ENCODE measurements at places on chromosomes 16 and 17.

DNA sequence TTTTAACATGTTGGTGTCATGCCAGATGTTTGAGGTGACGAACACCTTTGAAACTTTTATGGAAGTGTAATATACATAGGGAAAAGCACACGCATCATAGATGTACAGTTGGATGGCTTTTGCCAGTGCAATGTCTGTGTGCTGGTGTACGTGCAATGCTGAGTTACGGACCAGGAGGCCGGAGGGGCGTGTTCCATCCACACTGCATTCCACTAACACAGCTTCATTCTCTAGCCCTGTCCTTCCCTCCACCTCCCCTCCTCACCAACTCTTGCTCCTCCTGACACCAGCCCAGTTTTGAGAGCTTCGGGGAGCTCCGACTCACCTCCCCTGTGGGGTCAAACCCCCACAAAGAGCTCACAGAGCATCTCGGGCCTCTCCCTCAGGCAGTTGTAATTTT lies 358.8 kb downstream of the C16orf95 start:
- DNase-seq, result no peak

GRCh38 chr16:68445458-68445857 lies 2.9 kb downstream of the SMPD3 start:
- peak; percentile 50 for DNase-seq

GRCh38 chr16:79093554-79093967 lies 507.0 kb downstream of the MAF start:
- no peak for DNase-seq

GRCh38 chr17:16287563-16288027 lies 65.7 kb downstream of the CENPV start:
- no peak for DNase-seq

DNA sequence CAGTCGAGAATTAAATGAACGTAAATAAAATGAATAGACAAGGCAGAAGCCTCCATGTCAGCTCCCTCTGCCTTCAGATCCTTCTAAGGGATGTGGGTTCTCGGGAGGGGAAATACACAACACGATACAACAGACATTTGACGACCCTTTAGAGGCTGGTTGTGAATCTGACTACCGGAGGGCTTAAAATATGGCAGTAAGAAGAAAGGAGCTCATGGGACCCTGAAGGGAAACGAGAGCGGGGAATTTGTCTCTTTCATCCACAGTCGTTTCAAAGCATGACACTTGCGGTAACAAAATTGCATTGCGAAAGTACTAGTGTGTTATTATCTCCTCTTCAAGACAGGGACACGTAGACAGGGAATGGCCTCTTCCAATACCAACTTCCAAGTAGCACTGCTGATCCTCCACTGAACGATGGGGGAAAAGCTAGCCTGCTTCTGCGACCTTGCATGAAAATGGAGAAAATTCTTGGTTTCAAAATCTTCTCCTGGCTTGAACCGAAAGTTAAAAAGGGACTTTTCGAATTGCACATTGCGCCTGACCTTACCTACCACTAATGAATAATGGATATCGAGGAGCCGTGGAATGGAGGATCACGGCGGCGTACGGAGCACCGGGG lies 1.2 kb upstream of the TNRC6C start:
- no peak for DNase-seq

GRCh38 chr17:15469260-15469659 lies 1.8 kb upstream of the CDRT4 start:
- DNase-seq, result no peak

DNA sequence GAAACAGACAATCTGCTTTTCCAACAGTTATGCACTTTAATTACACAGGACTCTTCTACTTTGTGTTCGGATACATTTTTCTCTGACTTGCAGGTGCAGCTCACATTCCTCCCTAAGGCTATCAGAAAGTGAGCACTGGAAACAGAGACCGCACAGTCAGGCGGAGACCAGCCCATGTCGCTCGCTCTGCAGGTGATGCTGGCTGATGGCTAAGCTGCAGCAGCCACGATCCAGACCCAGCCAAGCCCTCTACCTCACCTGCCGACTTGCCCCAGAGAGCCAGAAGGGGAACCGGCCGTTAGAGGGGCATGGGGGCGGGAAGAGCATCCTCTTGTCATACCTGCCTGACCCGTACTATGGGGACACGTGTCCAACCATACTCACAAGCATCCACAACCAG lies 33.8 kb downstream of the MAP1LC3B start:
- DNase-seq, result no peak
